ENCODE measurements at places on chromosomes 2 and 18.
A peak's percentile ranks its signal among the peaks of the same experiment; 100 is the strongest.

DNA sequence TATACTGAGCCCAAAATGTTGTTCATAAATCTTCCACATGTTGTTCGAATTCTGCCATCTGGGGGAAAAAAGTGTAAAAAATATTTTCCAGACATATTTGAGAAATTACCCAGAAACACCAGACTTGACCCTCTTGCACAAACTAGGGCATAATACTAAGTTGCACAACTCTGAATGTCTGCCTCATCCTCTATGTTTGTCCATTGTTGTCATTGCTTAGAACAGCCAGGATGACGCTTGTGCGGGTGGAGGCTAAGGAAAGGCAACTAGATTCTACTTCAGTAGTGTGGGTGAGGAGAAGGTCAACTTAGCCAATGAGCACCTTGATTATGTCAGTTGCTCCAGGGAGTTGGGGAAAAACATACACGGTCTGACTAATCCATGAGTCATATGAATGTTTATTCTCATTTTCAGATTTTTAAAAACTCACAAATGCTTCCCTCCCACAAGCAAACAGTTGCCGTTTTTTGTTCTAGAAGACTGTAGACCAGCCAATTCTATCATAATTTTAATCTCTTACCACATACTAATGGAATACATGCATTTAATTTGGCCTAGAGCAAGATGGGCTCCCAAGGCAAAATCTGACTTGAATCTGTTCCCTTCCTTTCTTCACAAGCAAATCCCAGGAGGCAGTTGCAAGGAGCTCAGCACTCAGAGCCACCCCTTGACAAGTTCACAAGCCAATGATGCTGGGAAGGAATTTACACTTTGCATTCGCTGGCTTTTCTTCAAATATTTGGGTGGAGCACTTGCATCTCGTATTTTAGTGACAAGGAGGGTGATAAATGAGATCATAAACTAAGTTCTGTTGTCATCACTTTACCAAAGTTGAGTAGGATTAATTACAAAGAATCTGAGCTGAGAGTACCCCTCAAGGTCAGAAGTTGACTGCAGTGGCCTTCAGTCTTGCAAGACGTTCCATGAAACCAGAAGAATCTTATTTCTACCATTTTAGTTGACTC lies 163.2 kb upstream of the TWIST2 start:
- DNase-seq, result no peak

DNA sequence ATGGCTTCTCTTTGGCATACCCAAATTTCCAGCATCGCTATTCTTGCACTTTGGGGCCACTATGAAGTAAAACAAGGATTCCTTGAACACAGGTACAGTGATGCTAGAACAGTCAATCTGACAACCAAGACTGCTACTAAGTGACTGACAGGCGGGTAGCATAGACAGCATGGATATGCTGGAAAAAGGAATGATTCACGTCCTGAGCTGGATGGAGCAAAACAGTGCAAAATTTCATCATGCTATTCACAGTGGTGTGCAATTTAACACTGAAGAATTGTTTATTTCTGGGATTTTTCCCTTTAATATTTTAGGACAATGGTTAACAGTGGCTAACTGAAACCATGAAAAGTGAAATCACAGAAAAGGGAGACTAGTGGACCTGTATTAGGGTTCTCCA lies 1511.2 kb upstream of the ZEB2 start:
- no peak for DNase-seq

- peak; percentile 16 for DNase-seq
Measured at GRCh38 chr2:146228466-146229058, 1616.3 kb upstream of the ACVR2A start.

DNA sequence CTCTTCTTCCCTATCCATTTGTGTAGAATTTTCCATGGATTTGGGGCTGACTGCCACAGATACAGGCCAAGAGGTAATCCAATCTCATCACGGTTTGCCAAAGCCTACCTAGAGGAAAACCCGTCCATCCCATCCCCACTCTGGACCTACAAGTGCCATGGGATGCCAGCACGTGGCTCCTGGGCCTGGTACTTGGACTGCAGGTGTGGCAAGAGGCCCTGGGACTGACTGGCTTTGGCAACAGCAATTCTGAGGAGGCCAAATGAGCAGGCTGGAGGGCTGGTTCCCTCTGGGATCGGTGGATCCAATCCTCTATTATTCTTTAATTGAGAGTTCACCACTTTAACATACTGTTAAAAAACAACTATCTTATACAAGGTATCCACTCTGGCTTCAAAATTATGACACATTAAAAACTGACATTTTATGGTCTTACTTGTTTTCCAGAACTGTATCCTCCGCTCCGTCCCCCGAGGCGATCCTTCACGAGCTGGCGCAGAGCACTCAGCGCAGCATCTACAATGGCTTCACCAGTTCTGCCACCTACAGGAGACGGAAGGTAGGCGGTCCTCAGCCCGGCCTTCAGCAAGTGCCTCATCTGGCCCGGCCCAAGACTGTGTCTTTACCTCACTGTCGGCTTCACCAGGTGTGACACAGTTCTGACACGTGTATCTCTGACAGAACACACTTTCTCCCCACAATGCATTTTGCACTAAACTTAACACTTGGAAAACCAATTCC lies 19.8 kb downstream of the PDIA6 start:
- DNase-seq, result no peak

DNA sequence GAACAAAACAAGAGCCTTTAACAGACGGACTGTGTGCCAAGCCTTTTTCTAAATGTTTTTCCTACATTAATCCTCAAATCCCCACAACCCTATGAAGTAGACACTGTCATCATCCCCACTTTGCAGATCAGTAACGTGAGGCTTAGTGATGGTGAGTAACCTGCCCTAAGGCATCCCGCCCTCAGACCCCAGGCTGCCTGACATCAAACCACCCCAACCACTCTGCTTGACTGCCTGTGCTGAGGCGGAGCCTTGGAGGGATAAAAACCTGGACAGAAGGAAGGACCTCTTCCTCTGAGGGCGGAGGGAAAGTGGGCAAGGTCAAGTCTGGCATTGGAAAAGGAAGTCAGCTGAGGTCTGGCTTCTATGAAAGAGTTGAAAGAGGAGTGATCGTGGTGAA lies 104.6 kb downstream of the SP3 start:
- no peak for DNase-seq

- no peak for DNase-seq
Measured at GRCh38 chr2:225354281-225354774, 45.2 kb upstream of the NYAP2 start.

DNA sequence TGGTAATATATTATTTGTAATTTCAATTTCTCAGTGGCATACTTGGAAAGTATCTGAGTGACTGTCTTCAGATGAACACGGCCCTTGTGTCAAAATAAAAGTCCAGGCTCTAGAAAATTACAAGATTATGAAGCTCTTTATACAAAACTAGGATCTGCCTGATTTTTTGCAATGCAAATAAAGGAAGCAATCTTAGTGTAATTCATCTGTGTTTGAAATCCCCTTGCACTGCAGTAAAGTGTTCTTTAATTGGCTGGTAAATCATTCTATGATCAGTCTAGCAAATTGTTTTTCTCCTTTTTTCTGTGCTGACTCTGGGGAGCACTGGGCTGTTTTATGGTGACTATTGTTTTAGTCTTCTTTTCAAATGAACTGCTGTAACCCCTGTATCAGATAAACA lies 1039.0 kb downstream of the SOCS6 start:
- DNase-seq, result no peak

DNA sequence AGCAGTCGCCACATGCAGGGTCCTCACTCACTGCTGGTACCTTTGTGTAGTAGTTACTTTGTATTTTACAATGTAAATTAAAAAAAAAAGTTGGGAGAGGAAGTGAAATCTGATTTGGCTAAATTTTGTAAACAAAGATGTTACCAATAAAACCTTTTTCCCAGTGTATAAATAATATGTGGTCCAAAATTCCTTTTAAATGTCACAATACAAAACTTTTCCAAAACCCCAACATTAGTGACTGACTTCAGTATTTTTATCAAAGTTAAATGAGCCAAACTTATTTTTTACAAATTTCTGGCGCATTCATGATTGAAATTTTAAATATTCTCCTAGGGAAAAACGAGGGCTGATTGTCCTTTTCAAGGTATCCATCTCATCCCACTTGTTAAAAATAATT lies 239.9 kb downstream of the AGAP1 start:
- DNase-seq, result no peak

DNA sequence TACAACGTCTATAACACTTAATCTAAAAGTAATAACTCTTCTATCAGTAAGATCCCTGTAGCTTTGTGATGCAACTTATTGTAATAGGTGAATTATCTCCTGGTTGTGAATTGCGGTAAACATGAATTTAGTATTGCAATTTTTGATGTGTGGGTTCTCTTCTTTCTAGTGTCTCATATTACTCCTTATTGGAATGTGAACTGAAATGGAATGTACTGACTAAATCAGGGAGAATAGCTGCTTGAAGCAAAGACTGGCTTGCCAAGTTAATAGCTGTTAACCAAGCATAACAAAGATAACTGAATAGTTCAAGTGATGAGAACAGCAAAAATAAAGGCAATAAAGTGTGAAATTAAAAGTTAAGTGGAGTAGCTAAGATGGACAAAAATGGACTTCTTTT lies 60.5 kb upstream of the TFPI start:
- DNase-seq, result no peak

DNA sequence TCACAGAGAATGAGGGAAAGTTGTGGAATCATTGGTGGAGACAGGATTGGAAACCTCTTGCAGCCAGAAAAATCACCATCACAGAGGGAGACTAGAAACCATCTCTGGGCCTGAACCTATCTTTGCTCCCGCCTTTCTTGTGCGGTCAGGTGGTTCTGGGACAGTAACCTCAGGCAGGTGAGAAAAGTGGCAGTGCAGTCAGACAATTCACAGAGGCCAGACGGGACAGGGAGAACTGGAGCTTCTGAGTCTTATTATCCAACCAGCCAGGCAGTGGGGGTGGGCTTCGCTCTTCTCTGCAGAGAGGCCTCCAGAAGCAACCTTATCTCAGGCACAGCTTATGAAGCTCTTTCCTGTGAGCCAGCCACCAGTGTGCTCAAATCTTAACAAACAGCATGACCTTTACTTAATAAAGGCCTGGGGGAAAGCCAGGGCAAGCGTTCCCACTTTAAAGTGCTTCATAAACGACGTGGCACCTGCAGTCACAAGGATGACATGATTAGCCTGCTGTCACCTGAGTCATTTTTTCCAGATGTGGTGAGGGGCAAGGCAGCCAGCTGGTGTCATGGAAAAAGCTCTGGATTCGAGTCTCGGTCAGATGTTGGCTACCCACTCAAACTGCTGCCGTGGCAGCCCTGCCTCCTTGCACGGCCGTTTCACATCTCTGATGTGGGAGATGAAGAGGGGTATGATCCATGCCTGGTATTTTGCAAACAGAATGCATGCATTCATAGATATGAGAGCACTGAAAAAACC lies 109.7 kb downstream of the B3GNT2 start:
- DNase-seq, result no peak

DNA sequence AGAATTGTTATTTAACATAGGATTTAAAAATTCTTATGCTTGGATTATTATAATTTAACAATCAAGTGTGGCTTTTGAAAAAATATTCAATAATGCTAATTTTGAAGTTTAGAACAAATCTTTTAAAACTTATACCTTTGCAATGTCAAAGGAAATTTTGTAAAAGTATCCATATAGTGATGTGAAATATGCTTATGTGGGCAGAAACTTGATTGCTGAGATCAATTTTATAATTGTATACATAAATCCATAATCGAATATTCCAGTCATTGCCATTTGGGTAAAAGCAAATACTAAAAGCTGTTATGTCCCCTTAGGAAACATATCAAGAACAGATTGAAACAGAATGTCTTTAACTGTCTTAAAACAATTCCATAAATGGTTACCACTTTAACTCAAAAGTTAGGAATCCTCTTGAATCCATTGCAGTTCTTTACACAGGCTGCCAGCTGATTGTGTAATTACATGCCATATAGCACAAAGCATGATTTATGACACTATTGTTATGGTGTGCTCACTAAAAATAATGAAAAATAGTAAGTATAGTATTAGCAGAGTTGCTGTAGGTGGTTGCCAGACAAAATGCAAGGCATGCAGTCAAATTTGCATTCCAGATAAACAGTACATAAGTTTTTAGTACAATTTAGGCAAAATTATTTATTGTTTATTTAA lies 24.2 kb downstream of the PLCL1 start:
- peak; percentile 53 for DNase-seq

DNA sequence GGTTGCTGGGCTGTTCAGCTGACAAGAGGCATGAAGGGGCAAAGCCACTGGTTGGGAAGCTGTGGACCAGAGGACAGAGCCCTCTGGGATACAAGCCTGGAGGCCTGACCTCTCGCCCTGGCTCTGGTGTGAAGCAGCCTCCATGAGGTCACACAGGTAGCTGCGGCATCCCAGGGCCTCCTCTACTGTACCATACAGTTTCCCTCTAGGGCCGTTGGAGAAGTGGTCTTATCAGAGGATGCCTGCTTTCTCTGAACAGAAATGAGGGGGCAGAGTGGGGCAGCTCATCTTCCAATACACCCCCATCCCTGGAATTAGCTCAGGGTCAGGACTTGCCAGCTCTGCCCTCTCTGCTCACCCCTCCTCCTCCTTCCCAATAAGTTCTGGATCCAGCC lies 135.1 kb upstream of the SMAD2 start:
- no peak for DNase-seq

DNA sequence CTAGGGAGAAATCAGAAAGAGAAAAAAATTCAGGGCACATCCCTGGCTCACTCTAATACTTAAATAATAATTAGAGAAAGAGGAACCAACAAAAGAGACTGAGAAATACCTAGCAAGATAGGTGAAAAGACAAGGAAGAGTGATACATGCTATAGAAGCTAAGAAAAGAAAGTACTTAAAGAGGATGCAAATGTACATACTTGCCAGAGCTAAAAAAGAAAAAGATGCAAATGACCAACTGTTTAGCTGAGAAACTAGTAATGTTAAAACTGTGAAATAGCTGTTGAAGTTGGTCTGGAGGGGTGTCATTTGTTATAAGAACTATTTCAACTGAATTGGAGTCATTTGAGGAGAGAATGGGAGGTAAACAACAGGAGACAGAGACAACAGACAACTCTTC lies 412.2 kb downstream of the SPAG16 start:
- DNase-seq, result no peak

Data from HAP-1 (cell line).